GM12864 (cell line): ENCODE measurements at places on chromosomes 7 and 10.

- DNase-seq = no peak
Observed at GRCh38 chr7:28033386-28033785, 147.2 kb downstream of the JAZF1 start.

DNA sequence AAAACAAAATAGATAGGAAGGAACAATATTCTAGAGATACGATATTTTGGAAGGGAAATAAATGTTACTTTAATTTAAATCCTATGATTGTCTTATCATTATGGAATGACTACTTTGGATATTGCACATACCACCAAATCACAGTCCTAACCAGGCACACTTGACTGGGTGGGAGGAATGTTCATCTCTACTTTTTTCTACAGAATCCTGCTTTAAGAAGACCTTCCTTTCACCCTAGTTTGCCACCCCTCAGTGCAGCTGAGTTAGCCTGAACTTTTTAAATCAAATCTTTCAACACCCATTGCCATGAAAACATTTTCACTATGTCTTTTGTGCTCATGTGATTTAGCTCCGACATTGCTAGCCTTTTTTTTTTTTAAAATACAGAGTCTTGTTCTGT is 38.1 kb downstream of the RELN start:
- DNase-seq = no peak

- no peak for DNase-seq
Observed at GRCh38 chr10:52807803-52808202, 35.2 kb upstream of the MBL2 start.

- no peak for DNase-seq
Observed at GRCh38 chr7:43041724-43042123, 70.7 kb upstream of the HECW1 start.

DNA sequence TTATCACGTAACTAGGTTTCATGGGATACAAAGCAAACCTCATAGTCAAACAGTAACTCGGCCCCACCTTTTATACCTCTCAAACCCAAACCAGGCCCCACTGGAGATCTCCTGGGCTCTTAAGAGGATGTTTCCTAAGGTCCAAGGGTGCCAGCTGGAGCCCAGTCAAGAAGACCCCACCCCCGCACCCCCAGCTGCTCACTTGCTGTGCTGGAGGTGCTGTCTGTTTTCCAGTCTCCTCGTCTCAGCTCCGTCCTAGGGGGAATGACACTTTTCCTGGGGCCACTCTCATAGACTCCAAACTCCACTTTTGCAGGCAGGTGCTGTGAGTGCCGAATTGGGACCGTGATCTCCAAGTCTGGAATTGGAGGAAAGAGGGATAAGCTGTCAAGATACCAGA is 22.7 kb upstream of the TM9SF3 start:
- DNase-seq = no peak

DNA sequence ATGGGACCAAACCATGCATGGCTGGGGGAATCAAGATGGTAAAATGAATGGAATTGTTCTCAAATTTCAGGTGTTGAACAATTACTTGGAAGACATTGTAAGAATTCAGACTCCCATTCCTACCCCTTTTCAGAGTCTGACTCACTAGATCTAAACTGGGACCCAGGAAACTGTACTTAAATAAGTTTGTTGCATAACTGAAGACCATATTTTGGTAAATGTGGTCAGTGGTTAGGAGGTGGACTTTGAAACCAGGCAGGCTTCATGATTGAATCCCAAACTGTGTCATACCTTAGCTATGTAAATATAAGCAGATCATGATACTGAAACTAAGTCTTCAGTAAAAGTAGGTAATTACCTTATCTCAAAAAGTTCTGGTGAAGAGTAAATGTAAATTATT is 41.7 kb downstream of the ZWINT start:
- peak; percentile 1 for DNase-seq

DNA sequence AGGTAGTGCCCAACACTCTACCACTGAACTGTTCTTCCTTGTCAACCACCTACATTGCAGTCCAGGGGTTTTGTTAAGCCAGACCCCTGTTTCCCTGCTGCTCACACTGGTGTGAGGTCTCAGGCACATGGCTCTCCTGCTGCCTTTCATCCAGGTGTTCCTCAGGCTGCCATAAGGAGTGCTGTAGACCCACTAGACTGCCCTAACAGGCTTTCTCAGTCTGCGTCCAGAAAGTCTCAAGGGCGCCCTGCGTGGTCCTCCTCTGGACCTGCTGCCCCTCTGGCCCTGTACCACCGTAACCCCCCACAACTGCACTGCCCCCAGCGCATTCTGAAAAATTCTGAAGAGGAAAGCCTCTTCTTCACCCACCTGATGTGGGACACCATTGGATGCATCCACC is 225.7 kb upstream of the ANKRD30A start:
- DNase-seq = no peak

DNA sequence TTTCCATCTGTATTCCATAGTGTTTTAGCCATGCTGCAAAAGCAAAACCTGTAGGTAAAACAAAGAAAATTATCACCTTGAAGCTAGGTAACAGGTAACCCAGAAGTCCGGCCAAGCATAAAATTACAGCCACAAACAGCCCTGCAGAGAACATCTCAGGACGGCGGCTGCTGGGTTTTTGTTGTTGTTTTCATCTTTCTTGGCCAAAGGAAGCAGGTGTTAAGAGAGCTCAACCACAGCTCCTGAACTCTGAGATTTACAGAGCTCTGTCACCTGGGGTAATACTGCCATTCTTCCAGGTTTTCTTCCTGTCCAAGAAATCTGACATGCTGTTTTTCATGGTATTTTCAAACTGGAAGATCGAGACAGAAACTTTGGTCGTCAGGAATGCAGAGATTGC is 847 bp upstream of the SCIN start:
- no peak for DNase-seq

DNA sequence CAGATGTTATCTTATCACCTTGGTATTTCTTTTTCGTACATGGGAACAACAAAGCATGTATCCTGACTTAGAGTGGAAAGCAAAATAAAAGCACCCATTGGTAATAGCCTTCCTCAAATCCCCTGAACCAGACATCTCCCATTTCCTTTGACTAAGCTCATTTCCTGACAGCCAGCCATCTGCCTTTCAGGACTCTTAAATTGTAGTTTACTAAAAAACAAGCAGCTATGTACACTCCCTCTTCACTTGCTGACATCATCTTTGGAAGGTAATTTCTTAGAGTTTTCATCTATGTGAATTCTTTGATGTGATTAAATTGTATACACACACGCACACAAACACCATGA is 40.7 kb downstream of the ARL4A start:
- no peak for DNase-seq

- DNase-seq = no peak
Observed at GRCh38 chr10:62709200-62709599, 95.3 kb upstream of the ADO start.

DNA sequence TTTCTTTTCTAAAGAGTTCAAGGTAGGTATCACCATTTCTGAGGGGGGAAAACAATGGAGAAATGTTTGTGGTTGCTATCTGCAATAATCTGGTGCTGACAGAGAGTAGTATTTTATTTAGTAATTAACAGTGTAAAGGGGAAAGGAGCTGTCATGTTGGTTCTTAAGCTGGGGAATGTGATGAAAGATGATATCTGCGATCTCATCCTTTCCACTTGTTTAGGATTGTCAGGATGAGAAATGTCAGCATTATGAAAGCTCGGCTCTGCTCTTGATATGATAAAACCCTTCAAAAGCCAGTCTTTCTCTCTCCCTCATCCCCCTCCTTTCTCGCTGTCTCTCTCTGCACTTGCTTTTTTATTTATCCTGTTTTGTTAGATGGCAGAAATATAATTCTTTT is 106.1 kb downstream of the POU6F2 start:
- no peak for DNase-seq

DNA sequence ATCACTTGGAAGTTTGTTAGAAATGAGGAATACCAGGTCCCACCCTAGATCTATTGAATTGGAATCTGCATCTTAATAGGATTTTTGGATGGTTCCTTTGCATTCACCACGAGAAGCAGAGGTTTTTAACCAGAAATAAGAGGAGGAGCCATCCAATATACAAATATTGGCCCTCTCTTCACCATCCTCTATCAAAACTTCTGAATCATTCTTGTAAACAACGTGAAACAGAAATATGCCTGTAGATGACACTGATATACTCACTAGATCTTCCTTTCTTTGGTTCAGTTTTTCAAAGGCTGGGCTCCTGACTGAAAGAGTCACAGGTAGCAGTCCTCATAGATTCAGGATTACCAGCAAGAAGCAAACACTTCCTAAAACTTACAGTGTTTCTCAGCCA is 39.5 kb downstream of the ZNF365 start:
- no peak for DNase-seq

DNA sequence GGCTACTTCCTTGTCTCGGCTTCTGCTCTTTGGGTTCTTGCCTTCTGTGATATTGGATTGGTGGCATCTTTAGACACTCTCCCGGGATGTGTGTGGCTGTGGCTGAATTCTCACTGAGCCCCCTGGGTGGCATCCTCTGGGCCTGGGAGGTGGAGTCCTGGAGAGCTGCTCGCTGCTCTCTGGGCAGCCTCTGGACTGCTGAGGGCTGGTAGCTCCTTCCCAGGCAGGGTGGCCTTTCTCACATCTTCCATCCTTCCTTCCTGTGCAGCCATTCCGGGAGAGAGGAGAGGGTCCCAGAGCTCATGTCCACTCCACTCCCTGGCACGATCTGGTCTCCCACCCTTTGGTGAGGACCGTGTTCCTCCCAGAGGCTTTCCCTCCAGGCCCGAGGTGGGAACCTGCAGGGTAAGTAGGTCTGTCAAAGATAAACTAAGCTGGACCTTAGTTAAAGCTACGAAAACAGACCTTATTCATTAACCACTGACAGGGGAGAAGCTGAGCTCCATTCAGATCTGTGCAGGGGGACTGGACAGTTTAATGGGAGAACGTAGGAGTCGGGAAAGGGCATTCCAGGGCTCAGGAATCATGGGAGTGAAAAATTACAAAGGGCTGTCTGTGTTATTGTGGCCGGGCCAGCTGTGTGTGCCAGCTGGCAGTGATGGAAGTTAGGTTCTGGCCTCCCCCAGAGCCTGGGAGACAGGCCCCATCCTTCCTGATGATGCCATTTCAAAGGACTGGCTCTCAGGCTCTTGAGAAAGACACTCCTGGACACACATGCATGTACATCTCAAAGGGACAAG is 8.7 kb downstream of the ATP6V0E2 start:
- no peak for DNase-seq

DNA sequence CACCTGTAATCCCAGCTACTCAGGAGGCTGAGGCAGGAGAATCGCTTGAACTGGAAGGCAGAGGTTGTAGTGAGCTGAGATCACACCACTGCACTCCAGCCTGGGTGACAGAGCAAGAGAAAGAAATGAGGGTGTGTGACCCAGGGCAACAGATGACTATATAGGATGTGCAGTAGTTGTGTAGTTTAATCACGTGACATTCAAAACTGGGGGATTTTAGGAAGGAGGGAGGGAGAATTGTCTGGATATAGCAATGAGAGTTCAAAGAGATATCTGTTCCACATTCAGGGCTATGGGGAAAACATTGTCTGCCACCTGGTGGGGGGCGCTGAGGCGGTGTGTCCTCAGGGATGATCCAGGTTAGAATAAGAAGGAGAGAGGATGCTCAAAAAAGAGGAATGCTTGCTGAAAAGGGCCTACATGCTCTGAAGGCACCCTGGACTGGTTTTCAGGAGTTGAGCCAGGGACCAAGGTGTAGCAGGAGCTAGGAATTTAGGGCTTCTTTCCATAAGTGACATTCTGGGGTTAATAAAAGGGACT is 7.8 kb upstream of the ZYX start:
- DNase-seq = no peak

DNA sequence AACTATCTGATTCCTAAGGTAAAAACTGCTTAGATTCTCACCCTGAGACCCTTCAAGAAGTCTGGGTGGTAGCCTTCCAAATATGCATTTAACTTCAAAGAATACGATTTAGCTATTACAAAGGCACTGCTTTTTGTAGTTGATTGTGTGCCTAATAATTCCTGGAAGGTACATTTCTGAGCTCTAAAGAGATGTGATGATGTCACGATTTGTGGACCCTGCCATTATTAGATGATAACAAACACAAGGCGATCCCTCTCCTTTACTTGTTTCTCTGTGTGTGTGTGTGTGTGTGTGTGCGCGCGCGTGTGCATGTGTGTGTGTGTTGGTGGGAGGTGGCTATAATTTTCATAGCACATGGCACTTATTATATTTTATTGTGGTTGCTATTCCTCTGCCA is 70.9 kb downstream of the TFPI2 start:
- DNase-seq = no peak

DNA sequence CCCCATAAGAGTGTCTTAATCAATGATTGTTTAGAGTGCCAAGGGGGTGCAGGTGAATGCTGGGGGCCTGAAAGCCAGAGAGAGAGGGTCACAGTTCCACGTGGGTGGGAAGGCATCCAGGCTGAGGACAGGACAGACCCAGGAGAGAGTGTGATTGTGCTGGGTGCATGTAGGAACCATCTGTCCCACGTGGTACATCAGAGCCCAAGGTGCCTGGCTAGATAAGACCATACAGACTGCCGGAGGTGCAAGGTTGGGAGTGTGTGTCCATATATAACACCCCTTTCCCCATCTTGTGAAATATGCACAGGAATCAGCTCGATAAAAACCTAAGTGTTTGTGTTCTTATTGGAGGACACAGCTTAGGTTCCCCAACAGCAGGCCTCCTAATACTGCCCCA is 85.5 kb downstream of the WIPF3 start:
- DNase-seq = no peak

DNA sequence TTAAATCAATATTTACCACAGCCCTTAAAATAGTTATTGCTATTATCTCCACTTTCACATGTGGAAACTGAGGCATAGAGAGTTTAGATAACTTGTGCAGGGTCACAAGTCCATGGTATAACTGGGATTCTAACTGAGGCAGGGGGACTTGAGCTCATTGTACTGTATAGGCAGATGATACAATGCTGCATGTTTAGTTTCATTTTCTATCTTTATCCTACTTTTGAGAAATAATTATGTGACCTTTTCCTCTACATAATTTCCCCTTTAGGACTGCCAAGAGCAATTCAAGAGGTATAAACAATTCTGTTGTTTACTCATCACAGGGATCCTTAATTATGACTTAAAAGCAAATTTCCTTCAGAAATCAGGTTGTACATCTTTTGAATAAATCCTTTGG is 193.1 kb downstream of the SUGCT start:
- no peak for DNase-seq

DNA sequence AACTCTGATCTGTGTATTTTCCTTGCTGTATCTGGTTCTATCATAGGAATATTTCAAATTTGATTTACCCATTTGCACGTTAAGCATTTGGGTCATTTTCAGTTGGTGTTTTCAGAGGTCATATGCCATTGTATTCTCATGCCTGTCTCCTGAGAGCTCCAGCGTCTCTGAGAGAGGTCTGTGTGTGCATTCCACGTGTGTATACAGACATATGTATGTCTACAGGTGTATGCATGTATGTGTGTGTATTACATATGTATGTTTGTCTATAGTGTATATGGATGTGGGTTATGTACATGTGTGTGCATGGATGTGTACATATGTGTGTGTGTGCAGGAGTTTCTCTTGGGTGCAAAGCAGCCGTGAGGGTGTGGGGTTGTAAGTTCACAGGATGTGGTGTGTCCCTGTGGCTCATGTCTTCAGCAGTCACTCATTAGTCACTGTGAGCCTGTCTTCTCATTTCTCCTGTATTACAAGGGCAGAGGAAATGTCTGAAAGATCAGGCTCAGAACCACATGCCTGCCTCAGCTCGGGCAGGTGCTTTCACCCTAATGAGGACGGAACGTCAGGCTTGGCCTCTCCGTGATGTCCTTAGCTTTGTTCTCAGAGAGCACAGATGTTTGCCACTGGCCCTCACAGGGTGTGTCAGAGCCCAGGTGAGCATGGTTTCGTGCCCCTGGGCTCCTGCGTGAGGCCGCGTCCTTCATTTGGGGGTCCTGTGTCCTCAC is 101.6 kb downstream of the NKX6-2 start:
- DNase-seq = no peak
